ENCODE measurements at places on chromosomes 4 and X. TPM values are rescaled to one million over a fixed set of nuclear protein-coding genes. Genes with fewer than 3 reads are reported as not detected.

The NXF2B gene
- not detected for total RNA-seq

The DMP1 gene
- total RNA-seq = not detected

The FUNDC2 gene
- 78.4 TPM for total RNA-seq

The CT45A10 gene
- total RNA-seq = not detected

The ITM2A gene
- 42.2 TPM for total RNA-seq

The FGFR3 gene
- total RNA-seq = 121 TPM

The ART3 gene
- not detected for total RNA-seq

The HTRA3 gene
- 17.5 TPM for total RNA-seq

The AMTN gene
- total RNA-seq = not detected

The ZDHHC15 gene
- total RNA-seq = 1.8 TPM

The ENOX2 gene
- 21.0 TPM for total RNA-seq

The YY2 gene
- total RNA-seq = 3.1 TPM

The BEX1 gene
- 2.4 TPM for total RNA-seq

The CENPVL1 gene
- not detected for total RNA-seq

The FAM53A gene
- 2.5 TPM for total RNA-seq

The ADGRG4 gene
- 1.0 TPM for total RNA-seq

The PHOX2B gene
- total RNA-seq = not detected

The CTAG2 gene
- not detected for total RNA-seq

The FREM3 gene
- total RNA-seq = 0.39 TPM

The CCKAR gene
- total RNA-seq = not detected

The GNPDA2 gene
- 15.8 TPM for total RNA-seq

The RNF212 gene
- 5.1 TPM for total RNA-seq

The DHX15 gene
- total RNA-seq = 181 TPM

The RPS6KA6 gene
- total RNA-seq = 10.4 TPM

The FAT1 gene
- total RNA-seq = 185 TPM

The TLR10 gene
- total RNA-seq = 0.10 TPM

The HS6ST2 gene
- total RNA-seq = 6.8 TPM

The PDE6B gene
- total RNA-seq = 15.1 TPM

The UGT2B11 gene
- total RNA-seq = not detected

The CT45A3 gene
- total RNA-seq = not detected

The CTAG1B gene
- total RNA-seq = not detected

The FAM149A gene
- 40.5 TPM for total RNA-seq

The INTU gene
- total RNA-seq = 15.0 TPM

The SHROOM3 gene
- 35.5 TPM for total RNA-seq

The EIF1AX gene
- 77.1 TPM for total RNA-seq

The RHOXF2 gene
- not detected for total RNA-seq

The KLHL8 gene
- 12.5 TPM for total RNA-seq

The ESX1 gene
- not detected for total RNA-seq

The MAGEA6 gene
- not detected for total RNA-seq

The MAGEA4 gene
- total RNA-seq = not detected

The USP17L19 gene
- total RNA-seq = not detected

The S100G gene
- not detected for total RNA-seq

The RNF128 gene
- 67.6 TPM for total RNA-seq

The IL3RA gene
- total RNA-seq = 7.4 TPM

The NFKB1 gene
- total RNA-seq = 55.4 TPM

The HDX gene
- total RNA-seq = 10.3 TPM

The PNMA6A gene
- total RNA-seq = 0.55 TPM

The PAGE1 gene
- not detected for total RNA-seq
